Stimulated activated CD4-positive, alpha-beta T cell treated with anti-CD3 and anti-CD28 coated beads, Interleukin-15, amount 100 ng/mL, for 1 hour (primary cell): ENCODE measurements at places on chromosomes 3 and 15.

- no peak for DNase-seq
These were observed 26.2 kb downstream of the HMCES start for GRCh38 chr3:129304962-129305222.

- no peak for DNase-seq
These were observed 150.3 kb downstream of the SAMMSON start for GRCh38 chr3:70149714-70150400.

DNA sequence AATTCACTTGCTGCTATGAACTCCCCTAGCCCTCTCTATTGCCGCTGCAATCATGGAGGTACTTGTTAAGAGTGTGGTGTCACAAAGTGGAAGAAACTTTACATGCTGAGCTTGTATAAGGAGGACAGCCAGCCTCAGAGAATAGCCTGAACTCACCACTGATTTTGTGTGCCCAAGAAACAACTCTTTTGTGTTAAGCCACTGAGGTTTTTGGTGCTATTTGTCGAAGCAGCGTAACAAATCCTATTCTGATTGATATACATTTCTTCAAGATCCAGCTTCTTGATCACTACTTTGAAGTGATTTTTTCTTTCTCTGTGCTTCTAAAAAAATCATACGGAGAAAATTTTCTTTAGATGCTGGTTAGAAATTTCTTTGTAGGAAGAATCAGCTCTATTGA is 132.4 kb downstream of the MEIS2 start:
- no peak for DNase-seq

DNA sequence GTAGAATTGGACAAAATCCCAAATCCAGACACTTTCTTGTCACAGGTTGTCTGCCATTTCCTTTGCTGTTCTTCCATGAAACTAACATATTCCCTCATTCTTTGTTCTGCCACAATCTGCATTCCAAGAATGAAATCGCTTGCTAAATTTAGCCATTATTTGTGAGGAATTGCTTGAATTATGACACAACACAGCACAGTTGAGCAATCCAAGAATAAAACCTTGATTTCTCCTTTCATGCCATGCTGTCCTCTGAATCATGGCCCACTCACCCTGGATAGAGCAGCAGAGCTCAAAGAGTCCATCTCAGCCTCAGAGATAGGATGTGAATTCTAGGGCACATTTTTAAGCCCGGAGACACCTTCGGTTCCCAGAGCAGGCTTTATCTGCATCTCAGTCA is 35.2 kb upstream of the GREM1 start:
- DNase-seq, result no peak

DNA sequence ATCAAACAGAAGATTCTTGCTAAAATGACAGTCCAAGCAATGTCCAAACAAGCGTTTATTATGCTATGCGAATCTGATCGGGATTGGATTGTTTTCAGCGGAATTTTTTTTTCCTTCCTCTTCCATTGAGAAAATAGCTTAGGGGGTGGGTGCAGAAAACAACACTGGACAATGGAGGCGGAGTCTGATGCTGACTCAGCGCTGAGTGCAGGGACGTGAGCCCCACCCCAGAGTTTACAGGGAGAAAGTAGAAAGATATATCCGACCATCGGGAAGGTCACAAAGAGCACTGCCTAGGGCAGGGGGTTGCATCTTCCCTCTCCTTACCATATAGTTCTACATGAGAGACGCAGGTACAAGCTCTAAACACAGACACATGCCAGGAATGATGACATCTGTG is 117.0 kb downstream of the FOXP1 start:
- DNase-seq, result no peak

- no peak for DNase-seq
These were observed 268.0 kb downstream of the LPP start for GRCh38 chr3:188421836-188422540.

GRCh38 chr3:13611221-13611620 is 62.3 kb downstream of the FBLN2 start:
- no peak for DNase-seq

DNA sequence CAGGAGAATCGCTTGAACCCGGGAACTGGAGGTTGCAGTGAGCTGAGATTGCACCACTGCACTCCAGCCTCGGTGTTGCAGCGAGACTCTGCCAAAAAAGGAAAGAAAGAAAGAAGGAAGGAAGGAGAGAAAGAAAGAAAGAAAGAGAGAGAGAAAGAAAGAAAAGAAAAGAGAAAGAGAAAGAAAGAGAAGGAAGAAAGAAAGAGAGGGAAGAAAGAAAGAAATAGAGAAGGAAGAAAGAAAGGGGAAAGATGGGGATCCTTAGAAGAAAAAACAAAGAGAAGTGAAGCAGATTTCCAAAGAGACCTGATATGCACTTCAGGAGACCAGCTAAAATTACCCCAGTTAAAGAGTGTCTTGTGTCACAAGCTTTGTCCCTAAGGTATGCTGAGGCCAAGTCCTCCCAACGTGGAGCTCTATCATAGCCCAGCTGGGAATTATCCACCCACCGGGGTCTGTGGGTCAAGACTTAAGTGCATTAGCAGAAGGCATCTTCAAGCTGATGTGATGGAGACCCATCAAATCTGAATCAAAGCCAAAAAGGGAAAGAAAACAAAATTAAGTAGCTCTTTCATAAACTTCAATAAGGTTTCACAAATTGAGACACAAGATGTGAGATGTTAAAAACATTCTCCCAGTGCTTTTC is 17.8 kb upstream of the AKAP13 start:
- DNase-seq, result no peak

- no peak for DNase-seq
These were observed 2.9 kb downstream of the NGRN start for GRCh38 chr15:90268415-90268814.

GRCh38 chr3:55488398-55489055 is 1.4 kb upstream of the WNT5A start:
- no peak for DNase-seq

DNA sequence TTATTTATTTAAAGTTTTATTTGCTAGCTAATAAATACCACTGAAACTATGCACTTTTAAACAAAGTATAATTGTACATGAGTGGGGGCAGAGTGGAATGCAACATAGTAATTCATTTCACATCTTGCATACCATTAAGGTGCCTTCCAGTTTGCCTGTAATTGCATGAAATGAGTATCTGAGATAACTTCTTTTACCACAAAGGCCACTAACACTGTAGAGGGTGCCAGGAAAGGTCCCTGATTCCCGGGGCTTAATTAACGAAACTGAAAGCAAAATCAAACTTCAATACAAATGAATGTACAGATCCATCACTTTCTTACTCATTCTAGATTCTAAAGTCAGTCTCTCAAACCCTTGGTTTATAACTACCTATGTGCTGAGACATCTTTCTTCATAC is 2.1 kb downstream of the CD47 start:
- no peak for DNase-seq

DNA sequence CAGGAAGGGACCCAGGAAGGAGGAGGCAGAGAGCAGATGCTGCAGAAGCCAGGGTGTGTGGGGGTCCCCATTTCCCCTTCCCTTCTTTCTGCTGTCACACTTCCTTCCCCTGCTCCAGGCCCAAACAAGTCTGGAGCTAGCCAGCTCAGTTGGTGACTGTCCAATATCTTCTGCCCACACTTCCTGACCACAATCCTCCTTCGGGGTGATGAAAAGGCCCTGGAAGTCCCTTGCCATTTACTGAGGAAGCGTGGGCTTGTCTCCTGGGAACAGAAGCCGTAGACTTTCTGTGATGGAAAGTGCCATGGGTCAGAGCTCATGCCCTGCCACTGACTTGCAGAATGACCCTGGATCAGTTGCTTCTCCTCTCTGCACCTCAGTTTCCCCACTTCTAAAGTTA is 39.0 kb downstream of the ANAPC13 start:
- no peak for DNase-seq

DNA sequence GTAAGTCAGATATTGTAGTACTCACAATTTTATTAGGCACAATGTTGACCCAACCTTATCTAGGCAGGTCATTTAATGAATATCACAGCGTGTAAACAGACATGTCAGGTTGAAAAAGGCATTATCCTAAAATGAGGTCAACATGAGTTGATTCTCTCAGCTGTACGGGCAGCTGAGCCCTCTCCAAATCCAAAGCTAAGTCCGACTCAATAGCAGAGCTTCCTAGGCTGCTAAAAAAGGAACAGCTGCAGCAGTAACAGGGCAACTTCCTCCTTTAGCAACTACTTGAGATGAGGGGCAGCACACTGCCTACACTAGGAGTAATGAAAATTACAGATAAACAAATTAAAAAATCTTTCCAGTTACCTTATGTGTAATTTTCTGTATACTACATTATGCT is 189.2 kb downstream of the CADM2 start:
- no peak for DNase-seq

DNA sequence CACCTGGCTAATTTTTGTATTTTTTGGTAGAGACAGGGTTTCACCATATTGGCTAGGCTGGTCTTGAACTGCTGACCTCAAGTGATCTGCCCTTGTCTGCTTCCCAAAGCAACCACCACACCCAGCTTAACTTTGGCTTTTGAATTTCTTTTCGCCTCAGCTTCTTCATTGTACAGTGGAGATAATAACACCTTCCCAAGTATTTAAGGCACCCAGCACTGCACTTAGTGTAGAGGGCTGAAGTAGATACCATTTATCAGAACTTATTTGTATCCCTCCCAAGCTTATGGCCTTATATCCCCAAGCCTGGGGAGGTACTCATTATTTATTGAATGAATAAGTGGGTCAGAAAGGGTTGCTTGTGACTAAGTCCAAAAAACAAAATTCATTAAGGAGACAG is 2.3 kb downstream of the SQOR start:
- no peak for DNase-seq

- DNase-seq, result no peak
These were observed 200.3 kb upstream of the PFN2 start for GRCh38 chr3:150170852-150171520.

DNA sequence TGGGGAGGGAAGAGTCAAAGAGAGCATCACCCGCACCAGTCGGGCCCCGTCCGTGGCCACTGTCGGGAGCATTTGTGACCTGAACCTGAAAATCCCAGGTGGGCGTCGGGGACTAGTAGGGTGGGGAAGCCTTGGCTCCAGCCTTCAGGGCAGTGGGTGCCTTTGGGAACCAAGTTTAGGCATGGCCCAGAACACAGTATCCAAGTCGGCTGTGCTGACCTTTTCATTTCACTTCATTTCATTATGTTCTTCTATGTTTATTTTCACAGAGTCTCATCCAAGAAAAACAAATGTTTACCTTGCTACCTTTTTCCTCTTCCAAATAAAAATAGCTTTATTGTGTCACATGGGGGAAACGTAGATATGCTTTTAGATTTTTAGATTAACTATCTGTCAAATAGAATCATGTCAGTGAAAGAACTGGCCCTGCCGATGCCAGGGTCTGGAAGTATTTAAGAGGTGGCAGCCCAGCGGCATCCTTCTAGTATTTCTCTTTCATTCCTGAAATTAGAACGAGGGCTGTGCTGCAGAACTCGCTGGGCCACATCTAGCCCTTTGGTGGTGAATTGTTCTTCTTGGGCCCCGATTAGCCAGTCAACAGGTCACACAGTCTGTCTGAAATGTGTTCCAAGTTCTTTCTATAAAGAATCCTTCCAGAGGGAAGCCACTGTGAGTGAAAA is 60.5 kb downstream of the DNASE1L3 start:
- DNase-seq, result no peak

- no peak for DNase-seq
These were observed 2.8 kb downstream of the GOLGA8A start for GRCh38 chr15:34434627-34435305.

DNA sequence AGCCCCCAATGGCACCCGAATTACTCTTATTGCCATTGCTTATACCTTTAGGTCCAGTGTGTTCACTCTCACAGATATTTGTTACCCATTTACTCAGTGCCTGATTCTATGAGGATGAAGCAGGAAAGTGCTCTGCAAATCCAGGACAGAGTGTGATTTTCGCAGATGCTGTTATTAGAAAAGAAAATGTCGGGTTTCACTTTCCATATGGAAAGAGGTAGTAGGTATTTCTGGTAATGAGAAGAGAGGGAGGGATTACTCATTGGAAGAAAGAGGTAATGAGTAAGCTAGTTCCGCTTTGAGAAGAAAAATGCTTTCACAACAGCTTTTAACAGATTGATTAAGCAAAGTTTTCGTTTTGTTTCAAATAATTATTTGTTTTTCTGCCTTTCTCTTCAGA is 336.3 kb upstream of the CFAP20DC start:
- no peak for DNase-seq

DNA sequence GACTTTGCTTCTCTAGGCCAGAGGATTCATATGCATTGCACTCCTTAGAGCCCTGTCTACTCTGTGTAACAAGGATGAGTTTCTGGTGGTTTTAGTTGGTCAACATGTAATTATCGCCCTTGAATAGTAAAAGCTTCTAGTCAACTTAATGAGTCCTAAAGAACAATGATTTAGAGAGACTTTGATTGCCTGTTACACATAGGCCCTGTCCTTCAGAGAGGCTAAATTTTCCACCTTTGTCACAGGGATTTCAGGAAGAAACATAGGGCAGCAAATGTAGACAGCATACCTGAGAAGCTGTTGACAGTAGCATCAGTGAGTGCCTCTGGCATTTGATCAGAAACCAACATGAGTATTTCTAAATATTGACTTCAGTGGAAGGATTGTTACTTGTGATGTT is 7.1 kb downstream of the BTLA start:
- DNase-seq, result no peak

- no peak for DNase-seq
These were observed 253.3 kb downstream of the KLF13 start for GRCh38 chr15:31579976-31580375.

DNA sequence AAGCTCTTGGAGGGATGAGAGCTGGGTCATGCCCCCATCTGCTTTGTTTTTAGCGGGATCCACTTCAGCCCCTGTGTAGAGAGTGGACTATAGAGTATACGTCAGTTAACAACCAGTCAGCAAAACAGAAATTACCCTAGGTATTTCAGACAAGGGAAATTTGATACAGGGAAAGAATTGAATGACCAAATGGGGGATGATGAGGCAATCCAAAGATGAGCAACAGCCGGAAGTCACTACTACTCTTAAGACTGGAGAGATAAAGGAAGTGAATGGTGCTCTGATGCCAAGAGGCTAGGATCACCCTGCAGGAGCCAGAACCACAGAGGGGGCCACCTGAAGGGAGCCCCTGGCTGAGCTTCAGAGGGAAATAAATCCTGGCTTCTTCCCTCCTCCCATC is 1.7 kb upstream of the GPR62 start:
- DNase-seq, result no peak
